ENCODE measurements at places on chromosomes 12 and 14.
A peak's percentile ranks its signal among the peaks of the same experiment; 100 is the strongest.

GRCh38 chr12:89064780-89065179, 287.5 kb downstream of the DUSP6 start:
- no peak for DNase-seq

DNA sequence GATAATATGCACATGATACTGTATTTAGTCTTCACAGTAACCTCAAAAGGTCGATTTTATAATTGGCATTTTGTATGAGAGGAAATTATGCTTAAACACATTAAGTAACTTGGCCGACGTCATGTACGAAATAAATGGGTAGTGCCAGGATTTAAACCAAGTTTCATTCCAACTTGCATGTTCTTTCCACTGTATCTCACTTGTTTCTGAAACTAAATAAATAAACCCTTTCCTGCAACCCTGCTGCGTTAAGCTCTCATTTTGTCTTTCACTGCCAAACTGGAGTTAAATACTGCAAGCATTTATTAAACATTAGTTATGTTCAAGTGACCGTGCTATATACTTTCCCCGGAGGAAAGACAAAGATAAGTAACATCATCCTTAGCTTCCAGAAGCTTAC, 293.9 kb upstream of the PRKD1 start:
- no peak for DNase-seq

DNA sequence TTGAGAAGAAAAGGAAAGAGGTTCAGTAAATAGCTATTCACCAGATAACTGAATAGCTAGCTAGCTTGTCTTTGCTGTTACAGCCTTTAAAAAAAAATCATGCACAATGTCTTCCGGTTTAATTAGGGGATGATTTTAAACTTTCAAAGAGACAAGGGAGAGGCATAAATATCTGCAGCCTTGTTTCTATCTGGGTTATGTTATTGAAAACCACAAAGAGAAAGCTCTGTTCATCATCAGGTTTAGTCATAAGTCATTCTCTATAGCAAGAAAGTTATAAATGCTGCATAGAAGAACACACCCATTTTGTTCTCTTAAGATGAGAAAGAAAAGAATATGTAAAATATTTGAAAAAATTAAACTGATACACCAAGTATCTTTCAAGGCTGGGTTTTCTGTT, 1046.9 kb downstream of the AACS start:
- DNase-seq, result no peak

DNA sequence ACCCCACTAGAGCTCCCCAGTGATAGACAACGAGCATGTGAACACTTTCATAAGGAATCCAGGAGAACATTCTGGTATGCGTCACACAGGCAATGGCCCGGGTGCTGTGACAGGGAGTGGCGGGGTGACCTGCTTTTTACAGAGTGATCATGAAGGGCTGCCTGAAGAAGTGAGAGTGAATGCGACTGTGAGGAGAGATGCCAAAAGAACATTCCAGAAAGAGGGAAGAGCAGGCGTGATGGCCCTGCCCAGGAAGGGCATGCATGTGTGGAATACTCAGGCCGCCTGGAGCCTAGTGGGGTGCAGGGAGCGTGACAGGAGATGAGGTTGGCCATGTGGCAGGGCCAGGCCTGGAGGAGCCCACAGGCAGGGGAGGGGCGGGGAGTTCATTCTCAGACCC, 53.8 kb downstream of the FZD10 start:
- DNase-seq, result no peak

DNA sequence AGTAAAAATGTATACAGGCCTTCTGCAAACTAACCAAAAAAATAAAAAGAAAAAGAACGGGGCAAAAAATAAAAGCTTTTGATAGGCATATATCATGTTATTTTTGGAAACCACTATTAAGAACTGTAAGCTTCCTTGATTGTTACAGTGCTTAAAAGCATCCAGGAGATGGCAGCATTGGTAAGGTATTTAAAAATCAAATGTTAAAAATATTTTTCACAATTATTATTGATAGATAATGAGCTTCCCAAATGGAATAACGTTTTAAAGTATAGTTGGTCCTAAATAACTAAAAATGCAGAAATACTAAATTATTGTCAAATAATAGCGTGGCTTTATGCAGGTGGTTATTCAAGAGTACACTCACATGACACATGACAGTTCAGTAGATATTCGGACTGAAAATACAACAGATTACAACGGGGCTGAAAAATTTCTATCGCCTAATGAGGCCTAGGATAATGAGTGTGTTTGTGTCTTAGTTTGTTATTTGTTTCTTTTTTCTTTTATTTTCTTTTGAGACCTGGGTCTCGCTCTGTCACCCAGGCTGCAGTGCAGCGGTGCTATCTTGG, 127.2 kb upstream of the ATF7IP start:
- peak; percentile 42 for DNase-seq

- no peak for DNase-seq
These were observed 291.7 kb downstream of the RAD51B start for GRCh38 chr14:68111097-68111852.

GRCh38 chr14:22812744-22813143, 2.5 kb downstream of the SLC7A7 start:
- DNase-seq, result no peak

GRCh38 chr12:130017591-130018449, 114.0 kb upstream of the TMEM132D start:
- peak; percentile 36 for DNase-seq

DNA sequence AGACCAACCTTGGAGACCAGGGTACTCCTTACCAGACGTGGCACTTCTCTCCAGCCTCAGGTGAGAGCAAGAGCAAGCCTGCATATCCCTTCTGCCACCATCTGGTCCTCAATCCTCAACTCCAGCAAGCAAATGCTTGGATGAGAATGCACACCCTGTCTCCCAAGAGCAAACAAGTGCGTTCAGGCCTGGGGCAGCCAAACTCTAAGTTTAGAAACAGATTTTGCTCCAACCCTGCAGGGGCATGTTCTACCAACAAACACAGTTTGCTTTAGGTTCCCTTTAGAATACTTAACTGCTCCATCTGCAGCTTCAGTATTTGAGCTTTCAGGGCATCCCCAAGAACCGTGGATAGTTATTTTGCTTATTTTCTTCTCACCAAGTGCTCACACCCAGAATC, 55.9 kb upstream of the FICD start:
- DNase-seq, result no peak

GRCh38 chr12:60106214-60106613, 510.4 kb downstream of the SLC16A7 start:
- DNase-seq, result peak; percentile 6

GRCh38 chr12:685388-685787, 22.1 kb upstream of the NINJ2 start:
- no peak for DNase-seq

DNA sequence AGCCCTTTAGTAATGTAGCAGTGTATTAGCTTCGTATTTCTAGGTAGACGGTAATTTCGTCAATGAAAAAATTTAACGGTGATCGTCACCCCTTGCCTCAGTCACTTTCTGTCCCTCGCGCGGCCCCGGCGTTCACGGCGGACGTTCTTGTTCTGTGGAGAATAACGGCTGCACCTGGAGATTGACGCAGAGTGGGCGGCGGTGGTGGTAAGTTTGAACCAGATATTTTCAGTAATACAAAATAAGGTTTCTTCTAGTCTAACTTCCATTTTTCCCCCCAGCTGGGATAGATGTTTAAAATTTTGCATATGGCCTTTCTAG, 341 bp downstream of the ZNF10 start:
- peak; percentile 68 for DNase-seq

DNA sequence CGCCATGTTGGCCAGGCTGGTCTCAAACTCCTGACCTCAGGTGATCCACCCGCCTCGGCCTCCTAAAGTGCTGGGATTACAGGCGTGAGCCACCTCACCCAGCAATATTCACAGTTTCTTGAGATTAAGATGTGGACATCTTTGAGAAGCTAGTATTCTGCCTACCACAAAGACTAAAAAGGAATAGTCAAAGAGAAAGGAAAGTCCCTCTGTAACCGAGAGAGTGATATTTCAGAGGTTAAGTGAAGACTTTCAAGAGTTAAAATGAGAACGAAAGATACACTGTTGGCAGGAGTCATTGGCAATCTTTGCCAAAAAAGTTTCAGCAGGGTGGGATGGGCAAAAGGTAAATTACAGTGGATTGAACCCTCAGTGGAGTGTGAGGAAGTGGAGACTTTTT, 15.6 kb downstream of the DGKA start:
- no peak for DNase-seq

DNA sequence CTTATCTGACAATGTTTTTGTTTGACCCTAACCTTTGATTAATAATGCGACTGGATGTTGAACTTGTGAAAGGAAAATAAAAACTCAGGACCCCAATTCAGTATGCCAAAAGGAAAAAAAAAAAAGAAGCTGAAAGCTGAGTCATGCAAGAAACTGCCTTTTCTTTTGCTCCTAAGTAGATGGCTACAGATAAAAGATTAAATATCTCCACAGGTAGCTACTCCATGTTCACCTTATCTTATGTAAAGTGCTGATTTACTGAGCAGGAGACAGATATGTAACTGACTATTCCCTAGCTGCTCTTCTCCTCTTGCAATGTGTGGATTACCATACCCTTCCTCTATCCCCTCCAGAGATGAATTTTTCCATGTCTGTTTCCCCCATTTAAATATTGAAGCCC, 30.8 kb upstream of the TCL1B start:
- no peak for DNase-seq

GRCh38 chr12:123873793-123874192, 98.8 kb downstream of the CCDC92 start:
- no peak for DNase-seq

GRCh38 chr12:108653082-108653516, 19.4 kb upstream of the SELPLG start:
- DNase-seq, result no peak

GRCh38 chr12:10247436-10248058, 34.9 kb downstream of the GABARAPL1 start:
- DNase-seq, result peak; percentile 85

- DNase-seq, result no peak
These were observed 29.1 kb upstream of the ADAM20 start for GRCh38 chr14:70563869-70564268.

GRCh38 chr12:67827820-67828383, 161.3 kb upstream of the IFNG-AS1 start:
- DNase-seq, result no peak

DNA sequence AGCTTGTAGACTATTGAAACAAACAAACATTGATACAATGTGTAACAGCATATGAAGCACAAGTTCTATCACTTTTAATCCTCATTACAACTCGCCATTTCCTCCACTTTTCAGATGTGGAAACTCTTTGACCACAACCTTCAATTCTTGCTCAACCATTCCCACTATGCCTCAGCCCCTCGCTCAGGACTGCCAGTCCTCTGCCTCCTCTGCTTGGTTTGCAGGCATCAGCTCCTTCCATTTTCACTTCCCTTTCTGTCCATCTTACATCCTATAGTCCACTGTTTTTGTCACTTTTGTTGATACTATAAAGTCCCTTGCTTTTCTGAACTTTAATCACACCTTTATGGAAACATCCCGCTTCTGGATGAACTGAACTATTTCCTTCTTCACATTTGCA, 28.2 kb upstream of the CD27 start:
- no peak for DNase-seq

DNA sequence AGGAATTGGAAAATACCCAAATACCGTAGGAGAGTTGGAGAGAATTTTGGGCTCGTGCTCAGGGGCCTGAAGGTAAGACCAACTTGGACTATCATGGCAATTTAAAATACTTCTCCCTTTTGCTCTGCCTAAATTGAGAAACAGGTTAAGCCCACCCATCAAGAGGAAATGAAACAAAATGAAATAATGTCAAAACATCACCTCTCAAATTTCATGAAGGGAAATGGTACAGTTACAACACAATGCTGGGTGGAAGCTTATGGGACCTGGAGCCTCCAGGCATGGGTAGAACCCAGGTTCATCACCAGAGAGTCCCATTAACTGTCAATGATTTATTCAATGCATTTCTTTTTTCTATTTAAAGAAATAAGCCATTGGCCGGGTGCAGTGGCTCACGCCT, 33.7 kb downstream of the FOS start:
- no peak for DNase-seq

GRCh38 chr12:3164454-3165077, 87.4 kb downstream of the TSPAN9 start:
- peak; percentile 53 for DNase-seq

DNA sequence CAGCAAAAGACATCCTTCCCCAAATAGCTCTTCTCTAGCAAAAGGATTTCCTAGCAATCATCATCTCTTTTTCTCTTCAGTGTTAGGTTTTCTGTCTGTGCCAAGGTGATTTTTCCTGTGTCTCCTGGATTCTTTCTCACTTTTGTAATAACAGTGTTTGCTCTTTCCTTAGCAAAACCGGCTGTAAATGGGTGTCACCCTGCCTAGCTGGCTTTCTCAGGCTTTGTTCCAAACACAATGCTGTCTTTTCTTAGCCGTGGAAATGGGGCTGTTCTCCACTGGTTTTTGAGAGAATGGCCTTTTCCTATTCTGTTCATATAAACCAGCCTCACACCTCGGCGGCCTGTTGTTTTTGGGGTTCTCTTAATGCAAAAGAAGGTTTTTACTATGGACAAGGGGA, 21.9 kb downstream of the JDP2 start:
- no peak for DNase-seq

GRCh38 chr12:22355011-22355580, 20.6 kb upstream of the ST8SIA1 start:
- DNase-seq, result no peak

DNA sequence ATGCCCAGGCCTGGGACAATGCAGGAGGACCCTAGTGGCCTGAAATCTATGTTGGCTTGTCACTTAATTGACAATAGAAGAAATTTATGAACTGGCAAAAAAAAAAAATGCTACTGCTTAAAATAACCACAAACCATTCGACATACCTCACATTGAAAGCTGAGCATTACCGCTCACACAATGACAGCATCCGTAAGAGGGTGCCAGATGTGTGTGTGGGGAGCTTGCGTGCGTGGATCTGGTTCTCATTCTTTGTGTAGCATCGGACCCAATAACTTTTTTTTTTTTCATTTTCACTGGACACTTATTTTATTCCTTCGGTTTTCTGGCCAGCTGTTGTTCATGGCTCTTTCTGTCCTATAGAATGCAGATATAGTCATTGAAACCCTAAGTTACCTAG, 216.7 kb downstream of the VRK1 start:
- DNase-seq, result no peak

GRCh38 chr14:55913324-55914025, 204.7 kb upstream of the PELI2 start:
- no peak for DNase-seq

GRCh38 chr14:24954700-24955037, 95.3 kb downstream of the STXBP6 start:
- DNase-seq, result no peak

GRCh38 chr12:103540319-103540718, 44.6 kb upstream of the C12orf42 start:
- no peak for DNase-seq

GRCh38 chr12:104526320-104526719, 69.6 kb downstream of the CHST11 start:
- DNase-seq, result no peak

DNA sequence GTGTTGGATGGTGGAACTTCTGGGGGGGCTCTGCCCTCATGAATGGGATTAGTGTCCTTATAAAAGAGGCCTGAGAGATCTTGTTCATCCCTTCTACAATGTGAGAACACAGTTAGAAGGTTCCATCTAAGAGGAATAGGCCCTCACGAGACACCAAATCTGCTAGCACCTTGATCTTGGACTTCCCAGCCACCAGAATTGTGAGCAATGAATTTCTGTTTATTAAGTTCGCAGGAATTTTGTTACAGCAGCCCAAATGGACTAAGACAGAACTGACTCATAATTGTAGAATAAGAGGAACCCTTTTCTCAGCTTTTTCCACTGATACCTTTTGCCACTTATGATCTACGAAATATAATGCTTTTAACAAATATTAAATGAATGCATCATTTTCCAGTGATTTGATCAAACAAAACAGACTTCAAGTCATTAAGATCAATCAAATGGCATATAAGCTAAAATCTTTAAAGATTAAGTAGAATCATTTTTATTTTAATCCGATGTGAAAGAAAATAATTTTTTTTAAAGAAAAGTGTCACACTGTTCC, 68.2 kb downstream of the HECTD1 start:
- DNase-seq, result no peak
